Amniotic epithelial cell (primary cell): ENCODE measurements at places on chromosomes 12 and 14.
A peak's percentile ranks its signal among the peaks of the same experiment; 100 is the strongest.

DNA sequence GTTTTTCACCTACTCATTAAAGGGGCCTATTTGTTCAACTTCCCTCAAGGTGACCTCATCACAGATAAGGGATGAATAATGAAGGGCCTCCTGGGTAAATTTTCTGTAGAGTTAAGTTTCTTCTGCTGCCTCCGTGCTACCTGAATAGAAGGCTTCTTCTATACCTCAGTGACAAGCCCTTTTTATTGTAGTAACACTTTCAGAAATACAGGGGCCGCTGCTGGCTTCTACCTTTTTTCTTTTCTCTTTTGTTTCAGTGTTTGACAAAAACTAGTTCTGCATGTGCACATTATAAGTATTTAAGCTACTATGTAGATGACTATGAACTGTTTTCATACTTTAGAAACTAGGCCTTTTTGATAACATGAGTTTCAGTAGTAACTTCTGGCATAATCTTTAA lies 207.0 kb downstream of the NAV3 start:
- DNase-seq = peak; percentile 46

GRCh38 chr12:110354172-110354780 lies 49.2 kb downstream of the ANAPC7 start:
- DNase-seq = peak; percentile 86

DNA sequence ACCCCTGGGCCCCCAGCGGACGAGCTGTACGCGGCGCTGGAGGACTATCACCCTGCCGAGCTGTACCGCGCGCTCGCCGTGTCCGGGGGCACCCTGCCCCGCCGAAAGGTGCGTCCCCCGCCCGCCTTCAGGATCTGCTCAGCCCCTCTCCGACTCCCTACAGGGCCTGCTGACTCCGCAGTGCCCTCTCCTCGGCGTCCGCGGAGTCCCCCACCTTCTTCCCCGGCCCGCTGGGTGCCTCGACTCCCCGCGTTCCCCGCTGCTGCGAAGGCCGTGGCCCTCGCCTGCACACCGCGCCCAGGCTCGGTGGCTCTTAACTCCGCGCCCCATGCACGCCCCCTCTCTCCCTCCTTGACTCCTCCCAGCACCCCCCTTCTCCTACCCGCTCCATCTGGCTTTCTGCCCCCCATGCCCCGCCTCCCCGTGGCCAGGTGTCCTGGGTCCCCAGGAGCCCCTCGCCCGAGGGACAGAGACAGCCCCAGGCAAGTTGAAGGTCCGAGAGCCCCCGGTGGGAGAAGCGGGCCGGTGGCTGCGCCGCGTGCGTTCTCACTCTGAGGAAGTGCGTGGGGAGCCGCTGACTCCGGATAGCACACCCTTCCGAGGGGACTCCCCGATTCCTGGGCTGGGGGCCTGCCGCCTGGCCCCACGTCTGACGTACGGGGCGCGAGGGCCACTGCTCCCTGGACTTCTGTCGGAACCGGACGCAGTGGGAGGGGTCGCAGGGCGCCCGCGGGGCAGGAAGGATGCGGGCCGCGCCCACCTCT lies 594 bp downstream of the TAMALIN start:
- DNase-seq = no peak

DNA sequence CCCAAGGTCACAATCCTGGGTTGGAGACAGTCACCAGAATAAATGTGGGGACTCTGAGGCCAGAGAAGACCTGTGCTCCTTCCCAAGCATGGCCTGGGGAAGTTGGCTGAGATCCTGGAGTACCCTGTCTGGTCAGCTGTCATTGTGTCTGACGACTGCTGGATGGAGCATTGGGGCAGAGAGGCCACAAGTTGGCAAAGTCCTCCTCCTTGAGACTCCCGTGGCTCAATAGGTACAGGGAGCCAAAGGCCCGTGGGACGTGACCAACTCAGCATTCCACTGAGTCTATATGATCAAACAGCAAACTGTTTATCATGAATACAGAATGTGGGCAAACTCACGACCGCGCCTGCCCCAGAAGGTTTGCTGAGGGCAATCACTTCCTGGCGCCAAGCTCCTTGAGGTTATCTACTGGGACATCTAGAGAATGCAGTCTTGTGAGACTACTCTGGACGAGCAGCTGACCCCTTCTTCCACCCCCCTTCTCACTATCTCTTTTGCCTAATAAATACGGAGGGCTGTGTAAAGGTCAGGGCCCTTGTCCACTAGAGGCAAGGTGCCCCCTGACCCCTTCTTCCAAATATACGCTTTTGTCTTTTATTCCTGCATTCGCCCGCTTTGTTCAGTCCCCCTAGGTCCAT lies 14.3 kb upstream of the SLC10A1 start:
- DNase-seq = no peak

DNA sequence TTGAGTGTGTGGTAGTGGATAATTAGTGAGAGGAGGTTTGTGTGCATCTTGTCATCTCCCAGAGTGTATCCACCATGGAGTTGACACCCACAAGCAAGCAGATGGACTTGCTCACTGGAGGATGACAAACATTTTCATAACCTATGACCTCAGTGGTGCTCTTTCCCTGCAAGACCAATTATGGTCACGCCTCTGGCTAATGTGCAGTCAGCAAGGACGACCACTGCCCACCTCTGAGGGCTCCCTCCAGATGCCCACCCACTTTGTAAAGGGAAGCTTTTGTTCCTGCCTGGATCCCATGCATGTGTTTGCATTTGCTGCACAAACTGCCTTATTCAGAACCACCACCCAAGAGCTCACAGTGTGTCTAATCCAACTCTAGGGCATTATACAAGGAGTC lies 982.8 kb downstream of the TMEM121 start:
- no peak for DNase-seq

DNA sequence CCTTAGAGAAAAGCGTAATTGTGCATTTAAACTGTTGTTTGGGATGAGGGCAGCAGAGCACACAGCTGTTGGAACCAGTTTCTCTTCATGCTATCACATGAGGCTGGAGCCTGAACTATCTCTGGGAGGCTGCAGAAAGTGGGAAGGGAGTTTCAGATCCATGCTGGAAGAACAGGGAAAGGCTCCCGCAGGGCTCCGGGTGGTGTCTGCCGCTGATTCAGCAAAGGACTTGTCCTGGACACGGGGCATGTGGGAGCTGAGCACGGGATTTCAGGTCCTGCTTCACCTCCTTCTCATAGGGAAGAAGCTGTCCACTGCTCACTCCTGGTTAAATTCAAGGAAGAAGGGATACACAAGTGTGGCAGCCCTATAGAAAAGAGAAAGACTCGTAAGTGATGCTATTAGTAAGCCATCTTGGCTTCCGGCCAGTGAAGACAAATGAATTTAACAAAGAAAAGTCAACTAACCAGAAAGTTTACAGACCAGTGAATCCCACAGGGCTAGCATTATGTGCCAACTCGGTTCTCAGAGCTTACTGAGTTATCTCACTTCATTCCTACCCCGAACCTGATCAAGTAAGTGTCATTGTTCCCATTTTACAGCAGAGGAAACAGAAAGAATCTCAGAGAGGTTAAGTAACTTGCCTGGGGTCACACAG lies 6.7 kb upstream of the FZD10 start:
- no peak for DNase-seq

DNA sequence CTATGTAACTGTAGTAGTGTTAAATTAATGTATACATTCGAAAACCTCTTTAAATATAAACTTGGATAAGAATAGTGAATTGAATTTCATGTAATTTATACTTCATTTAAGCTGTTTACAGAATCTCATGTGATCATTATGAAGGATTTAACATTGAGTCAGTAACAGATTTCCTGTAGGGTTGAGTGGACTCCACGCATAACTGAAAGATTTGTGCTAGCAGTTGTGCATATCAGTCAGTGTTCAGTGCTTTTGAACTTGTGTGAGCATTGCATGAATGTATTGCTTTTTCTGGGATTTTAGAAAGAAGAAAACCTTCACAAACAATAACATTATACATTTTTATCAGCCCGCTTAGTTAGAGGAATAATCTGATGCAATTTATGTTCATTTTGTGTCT lies 1435.3 kb downstream of the LRFN5 start:
- no peak for DNase-seq

GRCh38 chr14:63513756-63514155 lies 29.4 kb downstream of the PPP2R5E start:
- no peak for DNase-seq

GRCh38 chr14:102220031-102220430 lies 80.3 kb downstream of the WDR20 start:
- no peak for DNase-seq
